HT1080 (cell line): ENCODE measurements at places on chromosomes 5 and 9.

- no peak for DNase-seq
Observed at GRCh38 chr5:60494144-60494543, 205.8 kb downstream of the DEPDC1B start.

DNA sequence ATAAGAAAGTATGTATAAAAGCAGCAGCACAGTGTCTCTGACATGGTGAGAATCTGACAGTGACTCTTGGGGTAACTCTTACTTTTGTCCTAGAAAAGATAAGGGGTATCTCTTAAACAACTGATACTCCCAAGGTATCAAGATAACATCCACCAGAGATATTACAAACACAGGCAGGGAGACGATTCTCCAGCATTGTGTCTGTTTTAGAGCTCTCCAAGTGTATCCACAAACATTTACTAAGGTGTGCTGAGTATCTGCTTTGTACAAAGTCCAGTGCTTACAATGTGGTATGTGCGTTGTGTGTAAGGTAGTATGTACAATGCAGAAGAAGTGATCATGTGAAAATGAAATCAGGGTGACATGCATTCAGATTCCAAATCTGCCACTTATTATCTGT is 4.4 kb upstream of the TMEM245 start:
- no peak for DNase-seq

GRCh38 chr5:67156976-67157583 is 39.5 kb downstream of the CD180 start:
- peak; percentile 45 for DNase-seq

DNA sequence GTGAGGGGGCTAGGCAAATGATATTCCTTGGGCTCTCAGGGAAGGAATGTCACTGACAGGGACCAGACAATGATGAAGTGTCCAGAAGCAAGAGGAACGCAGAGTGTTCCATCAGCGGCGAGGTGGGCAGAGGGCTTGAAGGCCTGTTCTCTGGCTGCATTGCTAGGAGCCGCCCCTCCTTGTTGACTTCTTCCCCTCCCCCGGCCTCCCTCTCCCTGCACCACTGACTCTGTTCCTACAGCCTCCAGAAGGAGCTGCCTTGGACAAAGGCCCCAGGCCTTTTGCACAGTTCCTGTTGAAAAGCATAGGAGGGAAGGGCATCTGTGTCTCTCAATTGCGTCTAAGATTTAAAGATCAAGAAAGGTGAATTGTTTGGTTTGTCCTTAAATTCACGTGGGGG is 12.4 kb downstream of the TLX3 start:
- DNase-seq, result no peak

GRCh38 chr5:122909470-122910100 is 64.2 kb downstream of the SNX24 start:
- DNase-seq, result no peak

GRCh38 chr5:168404365-168404764 is 81.9 kb upstream of the RARS1 start:
- DNase-seq, result peak; percentile 94

DNA sequence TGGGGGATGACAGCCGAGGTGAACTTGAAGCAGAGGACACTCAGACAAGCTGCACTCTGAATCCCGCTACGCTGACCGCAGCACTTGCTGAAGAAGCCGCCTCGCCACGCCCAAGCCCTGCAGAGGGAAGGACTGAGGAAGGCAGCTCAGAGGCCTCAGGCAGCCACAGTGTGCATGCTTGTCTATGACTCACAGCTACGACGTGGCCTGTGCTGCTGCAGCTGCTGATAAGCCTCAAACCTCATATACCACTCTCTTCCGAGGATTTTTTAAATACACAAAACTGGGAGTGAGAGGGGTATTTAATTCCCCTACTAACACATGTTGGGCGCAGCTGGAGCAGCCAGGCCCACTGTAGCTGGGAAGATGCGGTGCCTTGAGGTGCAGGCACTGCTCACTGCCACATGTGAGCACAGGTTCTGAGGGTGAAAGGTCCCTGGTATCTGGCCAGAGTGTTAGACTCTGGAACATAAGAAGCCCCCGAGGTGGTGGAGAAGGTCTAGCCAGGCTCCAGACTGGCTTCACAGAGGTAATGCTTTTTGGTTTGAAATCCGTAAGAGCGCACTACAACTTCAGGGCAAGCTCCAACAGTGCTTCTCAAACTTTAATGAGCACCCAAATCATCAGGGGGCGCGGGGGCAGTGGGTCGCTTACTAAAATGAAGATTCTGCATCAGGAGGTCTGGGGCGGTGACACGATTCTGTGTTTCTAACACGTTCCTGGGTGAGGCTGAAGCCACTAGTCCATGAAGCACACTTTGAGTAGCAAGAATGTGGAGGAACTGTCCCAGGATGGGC is 196.8 kb downstream of the AUH start:
- peak; percentile 98 for DNase-seq

- DNase-seq, result no peak
Observed at GRCh38 chr5:122484103-122484502, 172.1 kb downstream of the SNCAIP start.

DNA sequence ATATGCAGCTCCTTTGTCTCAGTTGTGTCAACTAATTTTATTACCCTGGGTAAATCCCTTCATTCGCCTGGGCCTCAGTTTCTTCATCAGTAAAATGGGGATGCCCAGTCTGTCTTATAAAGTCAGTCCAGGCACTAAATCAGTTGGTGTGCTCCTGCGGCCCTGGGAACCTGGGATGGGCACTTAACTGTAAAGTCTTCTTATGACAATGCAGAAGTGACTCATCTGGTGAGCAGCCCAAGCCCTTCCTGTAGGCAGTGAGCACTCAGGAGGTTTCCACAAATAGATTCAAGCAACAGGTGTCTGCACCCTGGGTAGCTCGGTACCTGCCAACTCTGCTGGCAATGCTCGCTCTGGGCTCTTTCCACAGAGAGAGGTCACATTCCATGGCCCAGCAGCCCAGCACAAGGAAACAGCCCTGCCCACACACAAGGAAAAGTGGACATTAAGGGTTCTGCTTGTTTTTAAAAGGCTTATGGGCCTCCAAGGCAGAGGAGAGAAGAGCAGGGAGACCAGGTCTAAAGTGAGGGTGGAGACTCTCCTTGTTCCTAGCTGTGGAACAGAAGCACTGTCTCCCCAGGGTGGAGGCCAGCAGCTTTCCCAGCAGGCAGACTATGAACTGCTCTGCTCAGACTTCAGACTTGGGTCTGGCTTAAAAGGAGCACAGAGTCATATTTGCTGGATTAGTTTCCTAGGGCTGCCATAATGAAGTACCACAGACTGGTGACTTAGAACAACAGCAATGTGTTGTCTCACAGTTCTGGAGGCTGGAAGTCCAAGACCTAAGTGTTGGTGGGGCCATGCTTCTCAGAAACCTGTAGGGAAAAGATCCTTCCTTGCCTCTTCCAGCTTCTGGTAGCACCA is 89.7 kb upstream of the ADRA1B start:
- DNase-seq, result peak; percentile 95

- DNase-seq, result no peak
Observed at GRCh38 chr5:75057561-75057960, 5.2 kb upstream of the GCNT4 start.

DNA sequence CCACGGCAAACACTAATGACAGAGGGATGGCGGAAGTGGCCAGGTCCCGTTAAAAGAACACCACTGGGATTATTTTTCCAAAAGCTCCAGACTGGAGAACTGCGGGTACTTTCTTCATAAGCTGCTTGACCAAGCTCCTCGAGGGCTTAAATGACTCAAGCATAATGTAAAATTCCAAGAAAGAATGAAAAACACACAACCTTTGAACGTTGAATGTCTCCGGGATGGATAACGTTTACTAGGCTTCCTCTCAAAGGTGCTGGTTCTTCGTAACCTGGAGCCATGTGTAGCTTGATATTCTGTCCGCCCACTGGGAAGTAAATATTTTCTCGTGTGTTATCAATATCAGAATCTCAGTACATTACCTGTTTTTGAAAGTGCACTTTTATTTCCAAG is 67.6 kb downstream of the EPB41L4B start:
- DNase-seq, result no peak

GRCh38 chr5:38831117-38831516 is 14.7 kb upstream of the OSMR start:
- no peak for DNase-seq

DNA sequence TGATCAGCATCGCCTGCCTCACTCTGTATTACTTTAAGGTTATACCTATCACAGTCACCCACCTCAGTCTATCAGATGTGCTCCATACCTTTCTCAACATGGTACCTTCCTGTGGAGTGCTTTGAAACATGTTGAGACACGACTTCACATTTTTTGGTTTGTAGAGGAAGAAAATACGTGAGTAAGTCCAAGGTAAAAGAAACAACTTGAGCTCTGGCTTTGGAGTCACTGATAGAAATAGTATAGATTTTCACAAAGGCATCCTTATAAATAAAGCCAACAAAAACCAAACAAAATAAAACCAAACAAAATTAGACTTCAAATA is 77.5 kb upstream of the HMHB1 start:
- no peak for DNase-seq

- DNase-seq, result no peak
Observed at GRCh38 chr5:112289465-112289864, 129.6 kb downstream of the EPB41L4A start.

DNA sequence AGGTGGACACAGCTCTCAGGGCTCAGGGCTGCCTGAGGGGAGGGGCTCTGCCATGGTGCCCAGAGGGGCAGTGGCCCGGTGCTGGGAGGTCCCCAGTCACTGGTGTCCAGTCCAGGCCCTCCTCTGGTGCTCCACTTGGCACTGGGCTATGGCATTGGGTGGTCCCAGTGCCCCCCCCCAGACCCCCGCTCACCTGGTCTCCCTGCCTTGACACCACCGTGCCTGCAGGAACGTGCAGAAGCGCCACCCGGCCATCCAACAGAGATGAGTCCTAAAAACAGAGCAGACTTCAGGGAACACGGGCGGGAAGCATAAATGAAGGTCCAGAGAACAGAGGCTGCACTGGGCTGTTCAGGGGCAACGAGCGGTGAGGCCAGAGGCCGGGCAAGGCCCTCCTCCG is 42.3 kb upstream of the NSMF start:
- DNase-seq, result no peak

GRCh38 chr9:126395439-126396212 is 69.0 kb downstream of the MVB12B start:
- DNase-seq, result peak; percentile 82

DNA sequence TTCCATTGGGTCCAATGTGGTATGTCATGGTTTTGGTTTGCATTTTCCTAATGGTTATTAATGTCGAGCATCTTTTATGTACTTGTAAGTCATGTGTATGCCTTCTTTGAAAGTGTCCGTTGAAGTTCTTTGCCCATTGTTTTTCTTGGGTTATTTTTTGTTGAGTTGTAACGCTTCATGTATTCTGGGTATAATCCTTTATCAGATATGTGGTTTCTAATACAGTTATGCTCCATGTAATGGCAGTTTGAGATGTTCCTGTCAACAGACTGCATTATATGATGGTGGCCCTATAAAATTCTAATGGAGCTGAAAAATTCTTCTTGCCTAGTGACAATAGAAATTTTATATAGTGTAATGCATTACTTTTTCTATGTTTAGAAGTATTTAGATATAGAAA is 17.2 kb downstream of the RIC1 start:
- DNase-seq, result no peak

GRCh38 chr5:84362061-84362720 is 22.5 kb downstream of the EDIL3 start:
- no peak for DNase-seq

GRCh38 chr5:168066536-168067208 is 224.8 kb upstream of the WWC1 start:
- DNase-seq, result no peak

GRCh38 chr9:112176524-112176923 is 1.4 kb upstream of the SUSD1 start:
- DNase-seq, result no peak

GRCh38 chr9:117114768-117115167 is 300.1 kb downstream of the ASTN2 start:
- DNase-seq, result no peak

DNA sequence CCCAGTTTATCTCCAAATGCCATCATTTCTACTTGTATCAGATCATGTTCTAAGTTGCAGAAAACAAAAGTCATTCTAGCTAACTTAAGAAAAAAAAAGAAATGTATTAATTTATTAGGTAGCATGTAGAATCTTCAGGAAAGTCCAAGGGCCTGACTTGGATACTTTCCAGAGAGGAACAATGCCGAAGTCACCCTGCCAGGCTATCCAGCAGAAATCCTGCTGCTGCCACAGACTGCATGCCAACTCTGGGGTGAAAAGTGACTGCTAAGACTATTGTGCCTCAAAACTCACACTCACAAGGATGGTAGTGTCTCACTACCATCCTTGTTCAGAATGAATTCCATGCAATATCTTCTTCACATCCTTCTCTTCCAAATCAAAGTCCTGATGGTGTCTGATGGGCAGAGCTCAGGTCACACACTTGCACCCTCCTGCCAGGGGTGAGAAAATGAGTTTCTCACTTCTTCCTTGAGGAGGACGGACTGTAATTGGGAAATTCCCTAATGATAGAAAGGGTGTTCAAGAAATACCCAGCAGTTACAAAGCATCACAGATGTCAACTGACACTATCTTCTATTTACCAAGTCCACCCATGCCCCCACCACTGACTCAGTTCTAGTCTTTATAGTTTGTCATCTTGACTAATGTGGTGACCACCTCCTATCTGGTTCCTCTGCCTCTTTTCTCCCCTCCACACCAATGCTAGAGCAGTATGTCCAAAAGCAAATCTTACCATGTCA is 279.4 kb downstream of the CWC27 start:
- no peak for DNase-seq

DNA sequence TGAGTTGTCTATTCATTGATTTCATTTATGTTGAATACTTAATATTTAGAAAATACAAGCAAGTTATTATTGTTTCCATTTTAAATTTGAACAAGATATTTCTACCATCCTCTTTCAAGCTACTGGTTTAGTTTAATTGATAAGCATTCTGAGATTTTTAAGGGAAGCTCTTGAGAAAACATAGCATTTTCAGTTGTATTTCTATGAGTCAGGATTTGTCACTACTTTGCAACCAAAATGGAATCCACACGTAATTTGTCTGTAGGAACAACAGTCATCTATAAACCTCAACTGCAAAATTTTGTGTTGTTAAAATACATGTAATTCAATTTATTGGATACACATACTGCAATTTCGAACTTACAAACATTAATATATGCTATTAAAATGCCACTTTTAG is 74.0 kb downstream of the PRR16 start:
- peak; percentile 41 for DNase-seq

DNA sequence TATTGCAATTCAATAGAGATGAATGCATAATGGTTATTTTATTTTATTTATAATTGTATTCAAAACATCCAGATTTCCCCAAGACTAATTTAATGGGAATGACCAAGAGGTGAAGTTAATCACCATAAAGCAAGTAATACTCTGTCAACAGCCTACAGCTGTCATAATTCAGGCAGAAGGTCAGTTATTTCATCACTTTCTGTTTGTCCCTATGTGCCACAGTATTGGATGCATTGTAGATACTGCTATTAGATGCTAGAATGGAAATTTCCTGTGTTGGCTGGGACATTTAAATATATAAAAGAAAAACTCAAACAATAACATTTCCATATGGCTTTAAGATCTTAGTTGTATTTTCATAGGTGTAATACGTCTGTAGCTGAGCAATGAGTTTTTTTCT is 56.7 kb upstream of the MINAR2 start:
- no peak for DNase-seq

- DNase-seq, result no peak
Observed at GRCh38 chr5:2801577-2802525, 50.4 kb upstream of the IRX2 start.

- peak; percentile 85 for DNase-seq
Observed at GRCh38 chr5:91381774-91382359, 1.2 kb downstream of the ARRDC3 start.

GRCh38 chr5:93236807-93237421 is 344.1 kb downstream of the NR2F1-AS1 start:
- DNase-seq, result peak; percentile 69

GRCh38 chr9:111937781-111938426 is 41.3 kb downstream of the UGCG start:
- peak; percentile 49 for DNase-seq

- DNase-seq, result no peak
Observed at GRCh38 chr5:81826128-81826527, 75.2 kb upstream of the SSBP2 start.
